ENCODE measurements at places on chromosomes 5 and 9.

GRCh38 chr5:160237571-160238093, 8.3 kb downstream of the FABP6 start:
- DNase-seq, result no peak

- DNase-seq, result no peak
These were observed 83.4 kb upstream of the CTSL start for GRCh38 chr9:87642330-87643106.

DNA sequence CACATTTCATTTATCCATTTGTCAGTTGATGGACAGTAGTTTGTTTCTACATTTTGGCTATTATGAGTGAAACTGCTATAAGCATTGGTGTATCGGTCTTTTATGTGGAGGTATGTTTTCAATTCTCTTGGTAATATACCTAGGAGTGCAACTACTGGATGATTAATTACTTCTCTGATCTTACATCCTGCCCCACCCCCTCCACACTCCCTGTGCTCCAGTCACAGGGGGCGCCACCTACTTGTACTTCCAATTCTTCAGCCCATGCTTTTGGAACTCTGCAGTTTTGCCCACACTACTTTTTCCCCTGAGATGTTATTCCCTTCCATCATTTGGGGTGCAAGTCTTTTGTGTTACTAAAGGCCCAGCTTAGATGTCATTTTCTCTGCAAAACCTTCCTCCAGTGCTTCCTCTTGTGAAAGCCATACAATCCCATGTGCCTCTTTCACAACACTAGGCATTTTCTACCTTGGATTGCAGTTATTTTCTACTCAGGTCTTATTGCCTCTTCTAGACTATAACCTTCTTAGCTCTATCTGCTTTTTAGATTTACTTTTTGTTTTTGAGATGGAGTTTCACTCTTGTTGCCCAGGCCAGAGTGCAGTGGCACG, 42.1 kb downstream of the SEC61B start:
- no peak for DNase-seq

DNA sequence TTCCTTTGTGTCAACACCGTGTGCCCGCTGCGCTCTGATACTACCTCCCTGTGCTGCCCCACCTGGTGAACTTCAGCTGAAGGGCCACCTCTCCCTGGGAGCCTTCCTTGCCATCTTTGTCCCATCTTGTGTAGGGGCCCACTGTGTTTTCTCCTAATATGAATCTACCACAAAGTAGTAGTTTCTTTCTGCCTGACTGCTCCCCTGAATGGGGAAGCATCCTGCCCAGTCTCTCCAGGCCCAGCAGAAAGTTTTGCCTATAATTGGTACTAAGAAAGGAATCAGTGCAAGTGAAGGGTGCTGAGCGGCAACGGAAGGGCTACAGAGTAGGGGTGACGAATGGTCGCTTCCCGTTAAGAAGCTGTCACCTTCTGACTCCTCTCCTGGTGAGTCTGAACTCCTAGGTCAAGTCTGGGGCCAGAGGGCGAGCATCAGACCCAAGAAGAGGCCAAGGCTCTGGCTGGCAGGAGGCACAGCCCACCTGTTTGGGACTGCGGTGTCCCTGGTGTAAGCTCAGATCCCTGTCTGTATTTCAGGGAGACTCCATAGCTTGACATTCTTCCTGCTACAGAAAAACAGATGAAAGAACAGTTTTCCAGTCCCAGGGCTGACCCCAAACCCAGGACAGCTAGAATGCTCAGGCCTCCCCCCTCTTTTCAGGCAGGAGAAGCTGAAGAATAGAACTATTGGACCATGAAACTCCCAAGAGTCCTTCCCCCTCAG, 24.1 kb downstream of the WWC1 start:
- no peak for DNase-seq

- DNase-seq, result peak; percentile 34
These were observed at the start of gene GGTA1 for GRCh38 chr9:121499427-121500164. Gene GGTA1, minus strand, starts transcription at chr9:121499844. Its CDS starts 31,922 bp downstream, at chr9:121467922.
